ENCODE measurements at places on chromosomes 6 and 20. TPM values are rescaled to one million over a fixed set of nuclear protein-coding genes. Genes with fewer than 3 reads are reported as not detected.
A peak's percentile ranks its signal among the peaks of the same experiment; 100 is the strongest.

DNA sequence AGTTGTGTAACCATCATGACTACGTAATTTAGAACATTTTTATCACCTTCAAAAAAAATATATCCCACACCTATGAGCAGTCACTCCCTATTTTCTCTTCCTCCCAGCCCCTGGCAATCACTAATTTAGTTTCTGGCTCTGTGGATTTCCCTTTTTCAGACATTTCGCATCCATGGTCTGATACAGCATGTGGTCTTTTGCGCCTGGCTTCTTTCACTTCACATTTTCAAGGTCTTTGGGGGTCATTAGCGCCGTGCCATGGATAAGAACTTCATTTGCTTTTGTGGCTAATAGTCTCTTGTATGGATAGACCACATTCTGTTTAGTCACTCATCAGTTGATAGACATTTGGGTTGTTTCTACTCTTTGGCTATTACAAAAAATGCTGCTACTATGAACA, 44.9 kb upstream of the DUSP22 start:
- no peaks in the 10 kb centered on the region for H3K27me3 ChIP-seq
- H3K36me3 ChIP-seq: no peaks in the 10 kb centered on the region
- H3K4me3 ChIP-seq: no peak overlapping the region
- H3K4me1 ChIP-seq: peaks cover 11% of the 10 kb centered on the region
- no peak for DNase-seq
- H3K27ac ChIP-seq: no peak overlapping the region

SEL1L2 gene
- not detected for total RNA-seq

DNA sequence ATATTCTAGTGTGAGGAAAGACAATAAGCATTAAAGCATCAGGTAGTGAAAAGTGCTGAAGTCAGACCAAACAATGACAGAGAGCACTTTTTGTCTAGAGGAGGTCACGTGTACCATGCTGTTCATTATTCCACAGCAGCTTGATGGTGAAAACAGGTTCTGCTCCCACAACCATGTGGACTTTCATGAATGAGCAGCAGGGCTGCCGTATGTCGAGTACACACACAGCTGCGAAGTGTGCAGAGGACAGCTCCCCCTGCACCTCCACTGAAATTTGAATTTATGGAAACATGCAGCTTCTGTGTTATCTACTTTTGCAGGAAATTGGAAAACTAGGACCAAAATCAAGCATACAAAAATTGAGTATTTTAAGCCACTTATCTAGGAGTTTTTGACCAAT, 85.3 kb downstream of the MAP7 start:
- no peaks in the 10 kb centered on the region for H3K4me1 ChIP-seq
- no peak overlapping the region for H3K27ac ChIP-seq
- DNase-seq: no peak
- H3K4me3 ChIP-seq: no peak overlapping the region
- H3K36me3 ChIP-seq: no peaks in the 10 kb centered on the region

- no peaks in the 10 kb centered on the region for H3K36me3 ChIP-seq
- no peak for DNase-seq
- no peak overlapping the region for H3K4me3 ChIP-seq
- no peak overlapping the region for H3K27ac ChIP-seq
- no peaks in the 10 kb centered on the region for H3K27me3 ChIP-seq
- H3K4me1 ChIP-seq: no peaks in the 10 kb centered on the region
These were observed 1.7 kb upstream of the SAPCD1 start for GRCh38 chr6:31760790-31761189.

STAU1 gene
- 67.6 TPM for total RNA-seq

DNA sequence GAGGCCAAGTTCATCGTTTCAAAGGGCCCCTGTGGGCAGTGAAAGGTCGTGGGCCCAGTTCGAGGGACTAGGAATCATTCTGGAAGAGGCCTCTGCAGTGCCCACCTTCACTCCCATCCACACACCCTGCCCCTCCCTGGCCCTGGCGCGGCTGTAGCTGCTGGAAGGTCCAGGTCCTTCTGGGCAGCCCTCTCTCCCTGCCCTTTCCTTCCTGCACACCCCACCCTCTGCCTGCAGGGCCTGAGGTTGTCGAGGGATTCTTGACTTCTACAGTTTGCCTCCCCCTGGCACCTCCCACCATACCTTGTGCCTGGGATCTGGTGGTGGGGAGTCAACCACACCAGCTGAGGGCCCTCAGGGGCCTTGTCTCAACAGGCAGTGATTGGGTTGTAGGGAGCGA, 4.5 kb upstream of the MYT1 start:
- H3K4me3 ChIP-seq: no peak overlapping the region
- peaks cover 2% of the 10 kb centered on the region for H3K27me3 ChIP-seq
- no peak for DNase-seq
- H3K27ac ChIP-seq: no peak overlapping the region
- no peaks in the 10 kb centered on the region for H3K4me1 ChIP-seq

- no peaks in the 10 kb centered on the region for H3K36me3 ChIP-seq
- no peaks in the 10 kb centered on the region for H3K4me1 ChIP-seq
- no peak overlapping the region for H3K4me3 ChIP-seq
These were observed 72.8 kb upstream of the PAX1 start for GRCh38 chr20:21632735-21633053.

- DNase-seq: no peak
- H3K4me1 ChIP-seq: no peaks in the 10 kb centered on the region
- peaks cover 4% of the 10 kb centered on the region for H3K36me3 ChIP-seq
- H3K4me3 ChIP-seq: no peak overlapping the region
- no peak overlapping the region for H3K27ac ChIP-seq
- H3K27me3 ChIP-seq: no peaks in the 10 kb centered on the region
These were observed 18.7 kb upstream of the COL10A1 start for GRCh38 chr6:116144605-116145004.

DNA sequence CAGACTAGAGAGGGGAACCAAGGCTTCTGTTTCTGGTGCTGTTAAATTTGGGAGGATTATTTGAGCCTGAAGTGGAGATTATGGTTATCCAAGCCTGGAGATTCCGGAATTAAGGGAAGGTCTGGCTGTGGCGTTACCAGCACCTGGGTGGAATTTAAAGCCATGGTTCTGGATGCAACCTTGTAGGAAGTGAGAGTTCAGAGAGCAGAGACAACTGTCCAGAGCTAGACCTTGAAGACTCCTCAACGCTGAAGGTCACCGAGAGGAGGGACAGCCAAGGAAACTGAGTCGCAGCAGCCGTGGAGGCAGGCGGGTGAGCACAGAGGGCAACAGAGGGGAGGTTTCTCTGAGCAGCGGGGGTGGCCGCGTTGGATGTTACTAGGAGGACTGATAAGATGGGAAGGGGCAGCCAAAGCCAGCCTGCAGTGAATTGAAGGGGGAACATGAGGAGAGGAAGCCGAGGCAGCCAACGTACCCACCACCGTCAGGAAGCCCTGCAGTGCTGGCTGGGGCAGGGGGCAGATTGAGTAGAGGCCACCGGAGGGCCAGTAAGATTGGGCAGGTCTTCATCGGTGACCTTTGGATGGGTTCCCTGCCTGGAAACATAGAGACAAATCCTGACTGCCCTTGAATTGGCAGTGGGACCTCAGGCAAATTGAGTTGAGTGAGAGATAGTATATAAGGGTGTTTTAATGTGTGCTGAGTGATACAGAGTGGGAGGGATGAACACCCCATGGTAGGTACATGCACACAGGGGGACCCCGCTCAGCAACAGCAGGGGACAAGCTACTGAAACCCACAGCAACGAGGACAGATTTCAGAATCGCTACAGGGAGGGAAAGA, 90.3 kb downstream of the SNX5 start:
- DNase-seq: no peak
- H3K27ac ChIP-seq: no peak overlapping the region
- H3K36me3 ChIP-seq: no peaks in the 10 kb centered on the region
- H3K4me1 ChIP-seq: no peaks in the 10 kb centered on the region

- H3K36me3 ChIP-seq: no peaks in the 10 kb centered on the region
- no peaks in the 10 kb centered on the region for H3K27me3 ChIP-seq
- H3K4me3 ChIP-seq: no peak overlapping the region
- H3K27ac ChIP-seq: no peak overlapping the region
- H3K4me1 ChIP-seq: no peaks in the 10 kb centered on the region
These were observed 23.7 kb downstream of the DOK5 start for GRCh38 chr20:54499111-54499510.

TREM1 gene
- not detected for total RNA-seq

BMP7 gene
- not detected for total RNA-seq

DNA sequence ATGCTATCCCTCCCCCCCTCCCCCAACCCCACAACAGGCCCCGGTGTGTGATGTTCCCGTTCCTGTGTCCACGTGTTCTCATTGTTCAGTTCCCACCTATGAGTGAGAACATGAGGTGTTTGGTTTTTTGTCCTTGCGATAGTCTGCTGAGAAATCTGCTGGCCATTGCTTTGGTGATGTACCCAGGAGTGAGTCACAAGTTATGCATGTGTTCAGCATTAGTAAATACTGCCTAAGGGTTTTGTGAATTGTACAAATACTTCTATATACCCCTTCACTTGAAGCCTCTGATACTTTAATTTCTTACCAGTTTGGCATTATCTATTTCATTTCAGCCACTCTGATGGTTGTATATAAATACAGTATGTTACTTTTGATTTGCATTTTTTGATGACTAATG, 711.3 kb upstream of the GJE1 start:
- no peak overlapping the region for H3K27ac ChIP-seq
- H3K27me3 ChIP-seq: no peaks in the 10 kb centered on the region
- no peak for DNase-seq

DNA sequence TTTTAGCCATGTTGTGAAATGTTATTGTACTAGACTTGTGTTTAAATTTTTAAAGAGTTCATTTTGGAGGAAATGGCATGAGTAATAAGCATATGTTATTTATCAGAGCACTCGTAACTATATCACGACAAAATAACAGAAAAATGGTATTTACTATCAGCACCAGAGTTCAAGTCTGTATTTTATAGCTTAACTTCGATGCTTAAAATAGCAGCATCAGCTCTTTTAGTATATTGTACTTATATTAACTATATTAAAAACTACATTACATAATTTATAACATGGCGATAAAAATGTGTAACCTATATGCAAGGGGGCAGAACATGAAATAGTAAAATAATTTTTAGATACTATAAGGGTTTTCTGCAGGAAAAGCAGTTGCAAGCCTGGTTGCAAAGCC, 52.9 kb downstream of the ABRACL start:
- no peak overlapping the region for H3K4me3 ChIP-seq
- no peaks in the 10 kb centered on the region for H3K36me3 ChIP-seq
- H3K4me1 ChIP-seq: no peaks in the 10 kb centered on the region
- no peak overlapping the region for H3K27ac ChIP-seq
- H3K27me3 ChIP-seq: no peaks in the 10 kb centered on the region
- DNase-seq: no peak

DNA sequence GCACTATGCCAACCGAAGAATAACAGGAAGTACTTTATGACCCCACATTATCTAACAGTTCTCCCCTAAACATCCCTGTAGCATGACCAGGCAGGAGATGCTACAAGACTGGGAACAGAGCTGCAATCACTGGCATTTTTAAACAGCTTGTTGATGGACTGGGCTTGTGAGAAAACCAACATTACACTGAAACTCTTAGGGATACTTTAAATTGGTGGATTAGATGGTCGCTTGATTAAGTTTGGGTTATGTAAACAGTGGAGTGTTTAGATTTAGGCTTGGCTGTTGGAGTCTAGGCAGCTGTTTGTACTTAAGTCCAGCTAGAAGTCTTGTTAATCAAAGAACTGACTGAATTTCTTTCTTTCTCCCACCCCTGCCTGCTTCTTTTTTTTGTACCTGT, 234.1 kb upstream of the BMP2 start:
- no peaks in the 10 kb centered on the region for H3K4me1 ChIP-seq
- no peaks in the 10 kb centered on the region for H3K36me3 ChIP-seq
- H3K4me3 ChIP-seq: no peak overlapping the region

- DNase-seq: no peak
- H3K27ac ChIP-seq: peak overlapping the region; percentile 77
- H3K27me3 ChIP-seq: no peaks in the 10 kb centered on the region
- H3K36me3 ChIP-seq: peaks cover 2% of the 10 kb centered on the region
These were observed 504 bp downstream of the VPS16 start for GRCh38 chr20:2840967-2841531.

- DNase-seq: no peak
- peaks cover 4% of the 10 kb centered on the region for H3K27me3 ChIP-seq
- no peaks in the 10 kb centered on the region for H3K36me3 ChIP-seq
- H3K27ac ChIP-seq: no peak overlapping the region
These were observed 4.5 kb downstream of the GLP1R start for GRCh38 chr6:39053016-39053624.

GRCh38 chr6:131640576-131640975, 3.5 kb downstream of the ENPP3 start:
- H3K27me3 ChIP-seq: peaks cover 2% of the 10 kb centered on the region
- no peak for DNase-seq
- no peak overlapping the region for H3K27ac ChIP-seq

DNA sequence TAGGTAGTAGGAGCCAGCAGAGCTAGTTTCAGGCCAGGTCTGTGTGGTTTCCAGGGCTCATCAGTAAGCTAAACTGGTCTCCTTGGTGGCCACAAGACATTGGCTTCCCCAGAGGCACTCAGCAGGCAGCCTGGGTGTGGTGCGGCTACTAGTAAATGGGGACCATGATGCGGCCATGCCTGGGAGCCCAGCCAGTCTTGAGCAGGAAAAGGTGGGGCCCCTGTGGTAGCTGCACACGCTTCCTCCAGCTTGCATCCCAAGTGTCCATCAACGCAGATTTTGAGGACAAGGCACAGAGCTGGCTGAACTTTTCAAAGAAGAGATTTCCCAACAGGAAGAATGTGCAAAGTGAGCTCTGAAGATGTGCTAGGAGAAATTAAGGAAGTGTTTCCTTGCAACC, 107.4 kb upstream of the NAA20 start:
- no peaks in the 10 kb centered on the region for H3K36me3 ChIP-seq
- no peak overlapping the region for H3K4me3 ChIP-seq
- H3K27ac ChIP-seq: no peak overlapping the region
- H3K27me3 ChIP-seq: no peaks in the 10 kb centered on the region
- no peaks in the 10 kb centered on the region for H3K4me1 ChIP-seq
- DNase-seq: no peak

GRCh38 chr20:63687419-63688178, 8.9 kb upstream of the TNFRSF6B start:
- H3K4me3 ChIP-seq: no peak overlapping the region
- H3K27me3 ChIP-seq: no peaks in the 10 kb centered on the region
- no peak for DNase-seq
- no peak overlapping the region for H3K27ac ChIP-seq
